ENCODE measurements at places on chromosomes 3 and 15.
A peak's percentile ranks its signal among the peaks of the same experiment; 100 is the strongest.

DNA sequence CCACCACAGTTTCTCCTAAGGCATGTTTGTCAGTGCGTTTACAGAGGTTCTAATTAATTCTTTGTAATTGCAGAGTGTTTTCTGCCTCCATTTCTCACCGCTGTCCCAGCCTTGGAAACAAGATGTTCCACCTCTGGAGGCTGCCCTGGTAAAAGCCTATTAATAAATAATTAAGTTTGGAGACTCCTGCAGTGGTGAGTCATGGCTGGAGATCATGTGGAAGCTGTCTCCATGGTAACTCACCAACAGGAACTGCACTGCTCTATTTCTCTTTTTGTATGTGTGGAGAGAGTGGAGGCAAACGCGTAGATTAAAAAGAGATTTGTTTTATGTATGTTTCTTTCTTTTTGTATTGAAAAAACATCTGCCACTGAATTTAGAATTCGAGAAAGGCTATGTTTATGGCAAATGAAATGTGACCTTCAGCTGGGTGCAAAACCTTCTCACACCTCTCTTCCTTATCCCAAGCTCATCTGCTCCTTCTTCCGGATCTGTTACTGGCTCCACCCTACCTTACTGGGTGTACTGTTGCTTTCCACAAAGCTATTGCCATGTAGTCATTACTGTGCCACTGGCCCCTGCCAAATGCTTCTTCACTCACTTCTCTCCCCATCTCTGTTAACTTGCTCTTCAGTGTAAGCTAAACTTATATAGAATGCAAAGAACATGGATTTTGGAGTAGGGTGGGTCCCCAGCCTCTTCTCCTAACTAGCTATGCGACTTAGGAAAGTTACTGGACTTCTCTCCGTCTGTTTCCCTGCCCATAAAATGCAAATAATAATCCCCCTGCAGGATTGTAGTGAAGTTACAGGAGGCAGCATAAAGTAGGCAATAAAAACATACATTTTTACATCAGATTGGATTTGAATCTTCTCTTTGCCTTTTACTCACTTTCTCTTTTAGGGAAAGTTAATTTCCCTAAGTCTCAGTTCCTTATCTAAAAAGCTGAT, 778.5 kb downstream of the NTRK3 start:
- no peak for DNase-seq

GRCh38 chr3:139705631-139706030, 27.9 kb upstream of the NMNAT3 start:
- no peak for DNase-seq

- no peak for DNase-seq
Observed at GRCh38 chr3:10529809-10530208, 24.4 kb upstream of the ATP2B2 start.

- DNase-seq: no peak
Observed at GRCh38 chr3:43343185-43343584, 56.8 kb downstream of the SNRK start.

DNA sequence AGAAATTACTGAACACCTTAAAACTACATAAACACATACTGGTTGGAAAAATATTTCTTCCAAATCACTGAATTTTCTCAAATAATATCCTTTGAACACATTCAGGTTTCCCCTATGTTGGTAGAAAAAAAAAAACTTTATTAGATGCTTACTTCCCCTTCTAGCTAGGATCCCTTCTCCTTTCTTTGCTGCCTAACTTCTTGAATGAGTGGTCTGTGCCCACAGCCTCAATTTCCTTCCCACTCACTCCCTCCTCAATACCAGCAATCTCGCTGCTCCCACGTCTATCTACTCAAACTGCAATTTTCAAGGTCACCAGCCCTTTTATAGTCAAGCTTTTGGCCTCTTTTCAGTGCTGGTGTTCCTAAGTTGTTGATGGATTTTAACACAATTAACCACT, 8.3 kb downstream of the CD200R1 start:
- no peak for DNase-seq

DNA sequence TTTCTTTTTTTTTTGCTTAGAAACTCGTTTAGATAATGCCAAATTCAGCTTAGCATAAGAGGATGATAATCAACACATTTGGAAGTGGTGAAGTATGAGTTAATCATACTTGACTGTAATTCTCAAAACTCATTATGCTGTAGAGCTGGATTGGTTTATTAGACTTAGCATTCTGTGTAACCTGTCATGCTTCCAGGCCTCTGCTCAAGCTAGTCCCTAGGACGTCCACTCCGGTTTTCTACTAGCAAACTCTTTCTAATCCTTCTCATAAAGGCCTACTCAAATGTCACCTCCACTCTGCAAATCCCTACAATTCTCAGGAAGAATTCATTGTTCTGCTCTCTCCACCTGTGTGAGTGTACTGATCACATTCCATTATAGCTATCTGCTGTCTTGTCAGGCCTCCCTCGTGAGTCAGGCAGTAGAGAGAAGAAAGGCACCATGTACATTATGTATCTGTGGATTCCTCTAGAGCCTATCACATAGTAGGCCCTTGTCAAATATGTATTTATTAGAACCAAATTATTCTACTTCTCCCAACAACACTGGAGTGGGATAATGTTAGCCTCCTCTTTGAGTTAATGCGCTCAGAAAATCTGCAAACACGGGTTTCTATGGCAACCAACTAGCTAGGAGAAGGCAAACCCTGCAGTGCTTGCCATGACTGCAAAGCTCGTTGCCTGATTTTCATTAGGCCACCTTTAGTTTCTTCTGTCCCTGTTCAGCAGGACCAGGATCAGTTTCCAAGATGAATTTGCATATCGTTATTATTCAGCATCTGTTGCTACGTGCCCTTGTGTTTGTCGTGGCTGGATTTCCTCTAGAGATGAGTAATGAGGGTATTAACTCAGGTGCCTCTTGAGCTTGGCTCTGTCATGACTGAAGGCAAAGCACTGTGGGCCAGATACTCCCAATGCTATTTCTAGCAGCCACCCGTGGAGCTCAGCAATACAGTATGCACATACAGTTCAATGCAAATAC, 30.7 kb downstream of the ATP13A5 start:
- peak; percentile 57 for DNase-seq

GRCh38 chr3:63064209-63064755, 189.1 kb upstream of the CADPS start:
- no peak for DNase-seq

DNA sequence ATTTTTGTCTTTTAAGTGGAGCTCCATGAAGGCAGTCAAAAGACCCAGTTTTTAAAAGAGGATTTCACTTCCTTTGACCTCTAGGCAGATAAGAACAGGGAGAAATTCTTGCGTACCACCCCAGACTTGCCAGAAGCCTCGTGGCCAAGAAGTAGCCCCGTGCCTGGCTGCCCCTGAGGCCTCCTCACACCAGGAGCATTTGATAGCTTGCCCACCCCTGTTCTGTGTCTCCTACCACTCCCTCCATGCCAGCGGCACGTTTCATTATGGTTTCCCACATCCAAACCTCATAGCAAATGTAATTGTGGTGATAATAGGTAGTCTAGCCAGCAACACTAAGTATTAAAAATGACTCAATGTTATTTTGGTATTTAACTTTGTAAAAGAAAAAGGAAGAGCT, 107.7 kb downstream of the GHSR start:
- no peak for DNase-seq

DNA sequence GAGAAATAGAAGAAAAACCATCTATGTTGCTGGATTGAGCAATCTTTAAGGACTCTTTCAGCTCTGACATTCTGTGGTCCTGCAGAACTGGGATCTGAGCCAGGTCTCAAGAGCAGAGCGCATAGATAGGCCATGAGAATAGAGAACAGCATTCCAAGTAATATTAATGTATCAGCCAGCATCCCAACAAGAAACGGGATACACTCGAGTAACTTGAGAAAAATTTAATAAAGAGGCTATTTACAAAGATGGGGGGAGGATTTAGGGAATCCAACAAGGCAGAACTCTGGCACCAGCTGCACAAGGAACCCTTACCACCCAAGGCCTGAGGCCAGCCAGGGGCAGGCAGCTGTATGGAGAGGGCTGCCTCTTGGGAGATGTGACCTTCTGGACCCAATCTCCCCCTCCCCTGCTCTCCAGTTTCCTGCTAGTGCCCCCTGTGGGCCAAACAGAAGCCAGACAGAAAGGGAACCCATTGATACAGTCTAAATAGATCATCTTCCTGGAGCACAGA, 8.2 kb downstream of the TMOD2 start:
- DNase-seq: no peak

DNA sequence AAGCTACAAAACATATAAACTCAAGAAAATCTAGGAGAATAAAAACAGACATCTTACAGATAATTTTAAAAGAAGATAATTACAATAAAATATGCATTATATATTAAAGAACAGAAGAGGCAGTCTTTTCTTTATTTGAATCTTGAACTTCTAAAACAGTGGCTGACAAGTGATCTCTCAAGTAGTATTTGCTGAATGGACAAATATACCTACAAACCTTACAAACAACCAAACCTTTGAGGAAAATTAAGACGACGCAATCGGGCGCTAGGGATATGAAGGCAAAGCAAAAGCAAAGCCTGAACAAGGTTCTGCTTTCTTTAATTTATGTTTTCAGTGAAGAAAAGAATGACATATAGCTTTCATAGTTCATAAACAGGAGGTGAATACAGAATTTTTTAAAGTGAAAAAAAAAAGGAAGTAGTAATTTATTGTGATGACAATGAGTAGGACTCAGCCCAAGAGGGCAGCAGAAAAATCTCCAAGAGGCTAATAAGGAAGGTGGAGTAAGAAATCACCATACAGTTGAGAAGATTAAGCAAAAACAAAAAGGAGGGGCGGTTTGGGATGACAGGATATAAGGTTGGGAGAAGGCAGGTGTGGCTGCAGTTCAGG, 347.8 kb downstream of the TBC1D5 start:
- DNase-seq: no peak

GRCh38 chr15:68776477-68777270, 44.0 kb downstream of the ANP32A start:
- no peak for DNase-seq

GRCh38 chr3:52090131-52090932, 34.0 kb upstream of the DUSP7 start:
- no peak for DNase-seq

DNA sequence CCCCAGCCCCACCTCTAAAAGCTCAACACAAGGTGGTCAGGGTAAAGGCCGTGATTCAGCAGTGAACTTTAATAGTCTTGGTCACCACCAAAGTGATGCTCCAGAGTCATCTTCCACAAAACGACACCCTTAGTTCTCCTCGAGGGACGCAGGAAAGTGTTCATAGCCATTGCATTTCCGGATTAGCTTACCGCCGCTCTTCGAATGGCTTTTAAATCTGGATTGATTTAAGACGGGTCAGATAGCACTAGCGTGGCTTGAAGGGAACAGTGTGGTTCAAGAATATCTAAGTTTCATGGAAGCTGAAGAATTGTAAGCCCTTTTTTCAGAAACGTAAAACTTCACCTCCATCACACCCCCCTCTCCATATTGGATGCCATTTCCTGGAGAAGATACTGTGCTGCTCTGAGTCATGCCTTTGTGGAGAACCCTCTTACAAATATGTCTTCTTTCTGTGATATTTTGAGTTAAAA, 829 bp downstream of the RNF7 start:
- DNase-seq: peak; percentile 17

- DNase-seq: no peak
Observed at GRCh38 chr3:182967218-182968204, 12.8 kb downstream of the DCUN1D1 start.

DNA sequence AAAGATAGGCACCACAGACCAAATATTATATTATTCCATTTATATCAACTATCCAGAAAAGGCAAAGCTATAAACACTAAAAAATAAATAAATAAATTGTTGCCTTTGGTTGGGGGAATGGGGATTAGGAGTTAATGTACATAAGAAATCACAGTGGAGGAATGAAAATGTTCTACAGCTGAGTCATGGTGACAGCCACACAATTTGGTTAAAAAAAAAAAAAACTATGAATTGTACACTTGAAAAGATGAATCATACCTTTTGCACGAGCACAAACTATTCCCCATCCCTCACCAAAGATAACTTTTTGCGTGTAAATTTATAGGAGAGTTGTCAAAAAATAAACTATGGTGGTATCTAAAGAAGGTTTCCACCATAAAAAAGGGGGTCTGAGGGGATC, 103.2 kb downstream of the TBC1D5 start:
- DNase-seq: no peak

DNA sequence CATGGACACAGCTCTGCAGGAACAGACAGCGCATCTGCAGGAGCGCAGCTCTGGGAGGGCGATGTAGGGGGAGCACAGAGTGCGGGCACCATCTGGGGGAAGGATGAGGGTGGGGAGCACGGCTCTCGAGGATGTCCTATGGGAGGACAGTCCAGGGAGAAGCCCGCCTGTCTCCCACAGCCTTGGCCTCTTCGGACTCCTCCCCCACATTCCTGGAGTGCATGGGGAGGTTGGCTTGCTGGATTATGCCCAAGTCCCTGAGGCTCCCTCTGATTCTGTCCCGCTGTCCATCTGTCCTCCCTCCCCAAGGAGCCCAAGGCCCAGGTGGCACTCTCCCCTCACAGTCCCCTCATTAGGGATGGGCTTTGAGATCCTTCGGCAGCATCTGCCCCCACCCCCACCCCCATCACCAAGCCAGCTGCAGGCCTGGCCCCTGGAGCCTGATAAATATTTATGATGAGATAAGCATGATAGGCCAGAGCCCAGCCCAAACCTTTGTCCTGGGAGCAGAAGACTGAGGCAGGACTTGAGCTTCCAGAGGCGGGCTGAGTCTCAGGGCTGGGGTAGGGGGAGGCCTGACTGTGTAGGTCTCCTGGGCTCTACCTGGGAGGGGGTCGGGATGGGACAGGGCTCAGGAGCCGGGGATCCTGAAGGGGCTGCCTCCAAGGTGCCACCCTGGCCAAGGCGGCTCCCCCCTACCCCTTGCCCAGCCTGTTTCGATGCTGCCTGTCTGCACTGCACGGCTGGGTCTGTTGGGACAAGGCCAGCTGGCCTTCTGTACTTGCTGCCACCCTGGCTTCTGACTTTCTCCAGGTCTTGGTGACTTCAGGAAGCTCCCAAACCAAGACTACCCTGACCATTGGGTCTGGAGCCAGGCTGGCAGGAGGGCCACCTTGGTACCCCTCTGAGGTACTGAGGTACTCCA, 28.6 kb upstream of the SEMA3F start:
- DNase-seq: no peak

GRCh38 chr3:71316066-71316777, 267.3 kb downstream of the FOXP1 start:
- no peak for DNase-seq

GRCh38 chr3:185420762-185421161, 57.8 kb downstream of the MAP3K13 start:
- DNase-seq: peak; percentile 78

DNA sequence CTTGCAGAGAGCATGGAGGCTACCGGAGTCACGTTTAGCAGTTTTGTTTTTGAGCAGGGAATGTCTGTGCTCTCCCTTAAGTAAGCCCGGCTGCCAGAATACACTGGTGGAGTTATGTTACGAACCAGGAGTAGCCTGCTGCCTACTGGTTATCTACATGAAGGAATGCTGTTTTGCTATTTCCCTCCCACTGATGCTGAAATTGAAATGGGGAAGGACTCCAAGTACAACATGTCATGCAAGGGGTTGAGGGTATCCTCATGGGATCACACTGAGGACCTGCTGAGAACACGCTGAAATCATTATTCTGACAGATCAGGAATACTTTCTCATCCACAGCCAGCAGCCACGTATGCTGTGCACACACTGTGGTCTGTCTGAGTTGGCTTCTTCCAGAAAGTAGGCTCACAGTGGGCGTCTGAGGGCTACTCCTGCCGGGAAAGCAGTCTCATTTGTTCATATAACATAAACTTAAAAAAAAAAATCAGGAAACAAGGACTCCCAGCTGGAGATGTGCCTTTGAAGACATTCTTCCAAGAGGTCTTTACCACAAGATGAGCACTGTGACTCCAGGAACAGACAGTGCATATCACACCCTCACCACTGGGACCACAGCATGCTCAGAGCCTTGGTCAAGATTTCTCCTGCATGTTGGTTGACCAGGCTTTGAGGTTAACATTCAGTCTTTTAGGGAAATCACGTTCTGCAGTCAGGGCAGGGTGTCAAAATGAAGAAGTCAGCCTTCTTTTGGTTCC, 300.4 kb upstream of the RASGRP1 start:
- DNase-seq: no peak

Measured in NCI-H2081 treated with DMSO at 0.1 percent for 48 hours (cell line).